NCI-H1930 (cell line): ENCODE measurements at places on chromosomes 1 and 21.

GRCh38 chr1:191327868-191328267 lies 830.4 kb upstream of the RGS18 start:
- DNase-seq = no peak

- no peak for DNase-seq
These were observed 465.4 kb downstream of the SETD4 start for GRCh38 chr21:35594905-35595304.

DNA sequence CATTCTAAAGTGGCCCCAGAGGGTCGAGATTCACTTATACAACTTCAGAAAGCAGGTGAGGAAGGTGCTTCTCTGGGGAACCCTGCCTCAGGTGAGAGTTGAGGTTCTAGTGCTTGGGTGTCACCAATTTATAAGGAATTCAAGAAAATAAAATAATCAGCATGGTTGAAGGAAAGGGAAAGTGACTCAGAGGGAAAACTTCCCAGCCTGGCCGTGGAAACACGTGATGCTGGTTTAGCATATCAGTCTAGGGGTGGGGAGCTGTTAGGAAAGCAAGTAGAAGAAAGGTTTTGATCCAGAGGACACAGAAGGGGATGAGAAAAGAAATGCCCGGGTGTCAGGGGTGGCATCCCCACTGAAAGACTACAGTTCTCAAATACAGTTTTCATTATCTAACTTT lies 37.7 kb upstream of the TMEM125 start:
- DNase-seq = no peak

DNA sequence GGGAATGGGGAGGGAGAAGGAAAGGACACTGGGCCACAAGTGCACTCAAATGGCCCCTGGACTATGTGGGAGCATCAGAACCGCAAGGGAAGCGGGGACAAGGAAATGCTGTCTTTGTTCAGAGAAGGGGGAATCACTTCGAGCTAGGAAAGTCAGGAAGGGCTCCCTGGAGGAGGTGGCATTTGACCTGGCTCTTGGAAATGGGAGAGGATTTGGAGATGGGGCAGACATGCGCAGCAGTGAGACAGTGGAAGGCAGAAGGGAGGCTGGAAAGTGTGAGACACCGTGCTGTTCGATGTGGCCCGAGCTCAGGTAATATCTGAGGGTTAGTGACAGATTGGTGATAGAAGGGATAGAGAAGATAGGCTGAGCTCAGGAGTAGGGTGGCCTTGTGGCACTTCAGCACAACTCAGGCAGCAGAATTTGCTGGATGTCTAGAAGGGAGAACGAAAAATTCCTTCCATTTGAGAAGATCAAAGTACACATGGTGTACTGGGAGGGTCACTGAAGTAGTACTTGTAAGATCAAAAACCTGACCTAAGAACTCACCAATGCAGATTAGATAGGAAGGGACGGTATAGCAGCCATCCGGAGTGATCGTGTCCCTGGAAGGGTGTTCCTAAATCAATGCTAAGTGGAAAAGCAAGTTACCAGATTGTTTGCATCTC lies 25.4 kb downstream of the SLC1A7 start:
- no peak for DNase-seq

- DNase-seq = no peak
These were observed 6.4 kb downstream of the TRIM11 start for GRCh38 chr1:228400237-228400651.

DNA sequence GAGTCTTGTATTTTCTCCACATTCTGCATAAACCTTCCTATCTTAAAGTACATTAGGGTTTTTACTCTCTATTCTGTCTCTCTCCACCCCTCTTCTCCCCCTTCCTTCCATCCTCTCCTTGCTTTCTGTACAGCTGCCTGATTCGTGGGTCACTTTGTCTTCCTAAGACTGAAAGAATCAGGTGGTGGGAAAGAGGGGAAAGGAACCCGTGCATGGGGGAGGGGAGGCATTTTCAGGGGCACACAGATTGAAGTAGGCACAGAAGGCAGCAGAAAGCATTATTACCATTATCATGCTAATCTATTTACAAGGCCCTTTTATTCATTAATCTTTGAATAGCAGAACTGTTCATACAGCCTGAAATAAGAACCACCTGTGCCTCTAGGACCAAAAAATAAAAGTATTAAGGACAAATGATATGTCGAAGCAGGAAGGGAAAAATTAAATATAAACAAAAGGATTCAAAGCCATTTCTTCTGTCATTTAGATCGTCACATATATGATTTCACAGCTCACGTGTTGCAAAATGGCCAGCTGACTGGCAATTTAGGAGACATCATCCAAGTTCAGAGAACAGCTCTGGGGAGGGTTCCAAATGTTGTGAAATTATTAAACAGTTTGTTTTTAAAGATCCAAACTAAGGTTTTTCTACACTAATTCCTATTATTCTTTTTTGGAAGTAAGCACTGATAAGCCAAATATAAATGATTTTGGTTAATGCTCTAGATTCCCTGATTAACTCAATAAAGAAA lies 154.6 kb downstream of the PBX1 start:
- no peak for DNase-seq

DNA sequence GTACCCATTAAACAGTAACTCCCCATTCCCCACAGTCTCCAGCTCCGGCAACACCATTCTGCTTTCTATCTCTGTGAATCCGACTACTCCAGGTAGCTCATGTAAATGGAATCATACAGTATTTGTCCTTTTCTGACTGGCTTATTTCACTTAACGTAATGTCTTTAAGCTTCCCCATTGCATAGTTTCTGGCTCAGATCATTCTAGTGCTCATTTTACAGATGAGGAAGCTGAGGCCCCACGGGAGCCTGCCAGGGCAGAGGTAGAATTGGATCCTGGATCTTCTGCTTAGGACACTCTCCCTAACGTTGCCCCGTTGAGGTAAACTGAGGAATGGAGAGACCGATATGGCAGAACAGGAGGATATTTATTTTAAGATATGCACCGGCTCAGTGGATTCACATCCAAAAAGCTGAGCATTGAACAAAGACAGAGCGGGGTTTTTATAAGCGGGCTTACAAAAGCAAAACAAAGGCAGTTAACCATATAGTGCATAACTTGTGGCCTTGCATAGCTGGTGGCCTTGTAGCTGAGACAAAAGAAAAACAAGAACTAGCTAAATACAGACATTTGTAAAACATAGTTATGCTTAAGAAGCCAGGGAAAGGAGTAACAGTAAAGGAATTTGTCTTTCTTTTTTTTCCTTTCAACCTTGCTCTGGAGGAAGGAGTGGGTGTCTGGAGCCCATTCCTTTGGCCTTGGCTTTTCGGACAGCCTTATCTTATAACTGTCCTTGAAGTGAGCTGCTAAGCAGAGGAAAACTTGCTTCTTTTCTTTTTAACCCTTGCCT lies 15.3 kb upstream of the KLHDC8A start:
- DNase-seq = no peak

DNA sequence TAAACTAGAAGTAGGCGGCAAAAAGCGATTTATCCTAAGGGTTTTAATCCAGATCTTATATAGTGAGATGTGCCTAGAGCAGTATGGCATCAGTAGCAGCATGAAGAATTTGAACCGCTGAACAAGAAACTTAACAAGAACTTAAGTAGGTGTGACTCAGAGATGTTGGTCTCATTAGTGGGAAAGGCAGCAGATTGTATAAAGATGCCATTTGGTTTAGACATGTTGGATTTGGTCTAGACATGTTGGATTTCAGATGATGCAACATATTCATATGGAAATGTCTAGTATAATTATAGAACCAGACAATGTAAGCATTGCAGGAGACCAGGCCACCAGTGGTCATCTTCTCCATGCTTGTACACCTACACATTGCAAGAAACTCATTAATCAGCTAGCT lies 42.1 kb upstream of the ZP4 start:
- DNase-seq = no peak

DNA sequence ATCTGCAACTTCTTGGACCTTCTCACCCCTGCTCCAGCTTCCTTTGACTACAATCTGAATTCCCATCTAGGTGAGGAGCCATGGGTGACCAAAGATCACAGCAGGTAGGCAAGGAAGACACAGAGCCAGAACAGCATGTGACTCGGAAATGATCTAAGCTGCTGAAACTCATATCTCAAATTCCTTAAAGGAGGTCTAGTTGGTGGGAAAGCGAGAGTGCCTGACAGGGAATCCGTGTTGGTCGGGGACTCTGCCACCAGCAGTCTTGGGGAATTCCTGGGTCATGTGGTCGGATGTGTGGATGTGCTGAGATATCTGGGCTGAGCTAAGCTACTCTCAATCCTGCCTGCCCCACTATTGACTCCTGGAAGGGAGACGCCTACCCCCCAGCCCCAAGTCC lies 3.2 kb upstream of the NUAK2 start:
- no peak for DNase-seq

DNA sequence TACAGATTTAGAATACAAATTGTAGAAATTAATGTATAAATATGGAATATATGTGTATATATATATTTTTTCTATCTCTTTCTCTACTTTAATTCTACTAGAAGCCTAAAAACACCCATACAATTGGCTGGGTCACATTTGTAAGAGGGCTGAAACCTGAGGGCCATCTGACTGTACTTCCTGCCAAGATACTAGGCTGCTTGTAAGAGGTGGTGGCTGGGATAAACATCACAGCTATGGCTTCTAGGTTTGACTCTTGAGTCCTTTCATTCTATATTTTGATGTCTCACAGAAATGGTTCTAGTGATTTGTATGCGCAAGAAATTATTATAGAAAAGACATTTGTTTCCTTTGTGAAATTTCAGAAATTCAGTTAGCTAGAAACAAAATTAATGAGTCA lies 1155.2 kb upstream of the B3GALT2 start:
- DNase-seq = no peak

DNA sequence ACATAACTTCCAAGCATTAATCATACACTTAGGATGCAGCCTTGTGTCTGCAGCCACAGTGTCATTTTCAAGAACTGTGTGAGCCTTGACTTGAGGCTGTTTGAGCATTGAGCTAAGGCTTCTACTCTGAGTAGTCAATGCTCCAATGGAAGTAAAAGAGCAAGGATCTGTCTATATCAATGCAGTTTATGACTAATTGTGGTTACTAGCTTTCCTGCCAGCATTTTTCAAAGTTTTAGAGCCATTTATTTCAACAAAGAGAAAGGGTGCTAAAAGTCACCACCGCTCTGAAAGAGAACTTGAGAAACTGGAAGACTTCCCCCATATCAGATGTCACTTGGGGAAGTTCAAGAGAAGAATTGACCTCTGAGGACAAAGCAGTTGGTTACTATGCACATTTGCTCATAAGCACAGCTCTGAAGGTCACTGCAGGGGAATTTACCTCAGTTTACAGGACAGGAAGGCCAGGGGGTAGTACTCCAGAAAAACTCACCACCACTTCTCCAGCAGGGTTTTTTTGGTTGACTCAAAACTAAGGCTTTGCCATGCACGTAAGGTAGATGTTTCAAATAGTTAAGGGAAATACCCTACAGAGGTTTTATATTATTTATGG lies 24.5 kb upstream of the RGS1 start:
- no peak for DNase-seq

DNA sequence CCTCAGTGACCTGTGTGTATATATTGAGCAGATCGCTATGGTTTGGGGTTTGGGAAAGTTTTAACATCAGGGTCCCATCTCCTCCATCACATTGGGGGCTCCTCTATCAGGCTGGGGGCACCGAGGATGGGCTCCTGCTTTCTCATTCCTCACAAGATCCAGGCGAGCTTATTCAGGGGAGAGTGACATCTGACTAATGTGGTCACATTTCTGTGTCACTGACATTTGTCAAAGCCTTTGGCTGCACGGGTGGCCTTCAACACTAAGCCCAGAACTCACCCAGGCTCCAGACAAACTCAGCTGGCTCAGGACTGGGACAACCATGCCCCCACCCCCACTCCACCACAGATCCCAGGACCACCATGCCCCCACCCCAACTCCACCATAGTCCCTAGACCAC lies 103.3 kb upstream of the IFFO2 start:
- DNase-seq = no peak

- DNase-seq = no peak
These were observed 197.5 kb upstream of the ST6GALNAC5 start for GRCh38 chr1:76669624-76670315.

- DNase-seq = no peak
These were observed 31.3 kb downstream of the SLC30A1 start for GRCh38 chr1:211547710-211548109.

DNA sequence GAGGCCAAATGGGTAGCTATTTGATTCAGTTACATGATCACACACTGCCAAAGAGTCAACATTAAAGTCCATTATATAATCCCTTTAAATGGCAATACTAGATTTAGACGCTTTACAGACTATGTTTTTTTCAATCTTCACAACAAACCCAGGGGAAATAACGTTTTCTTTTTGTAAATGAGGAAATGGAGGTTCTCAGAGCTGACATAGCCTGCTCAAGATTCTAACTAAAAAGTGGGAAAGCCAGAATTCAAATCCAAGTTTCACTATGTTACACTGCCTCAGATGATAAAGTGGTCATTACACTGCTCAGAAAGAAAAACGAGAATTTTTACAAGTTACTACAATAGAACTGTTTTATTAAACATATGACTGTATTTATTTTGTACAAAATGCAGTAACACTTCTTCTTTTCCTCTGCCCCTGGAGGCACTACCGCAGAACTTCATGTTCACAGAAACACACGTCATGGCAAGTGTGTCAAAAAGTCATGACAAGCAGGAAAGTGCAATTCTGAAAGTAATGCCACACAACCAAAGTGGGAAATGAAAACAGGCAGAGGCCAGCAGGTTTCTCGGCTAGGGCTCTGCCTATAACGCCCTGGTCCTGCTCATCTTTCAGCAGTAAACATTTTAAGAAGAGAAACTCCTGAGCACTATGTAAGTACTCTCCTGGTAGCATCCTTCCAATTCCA lies 19.0 kb downstream of the THEMIS2 start:
- no peak for DNase-seq

DNA sequence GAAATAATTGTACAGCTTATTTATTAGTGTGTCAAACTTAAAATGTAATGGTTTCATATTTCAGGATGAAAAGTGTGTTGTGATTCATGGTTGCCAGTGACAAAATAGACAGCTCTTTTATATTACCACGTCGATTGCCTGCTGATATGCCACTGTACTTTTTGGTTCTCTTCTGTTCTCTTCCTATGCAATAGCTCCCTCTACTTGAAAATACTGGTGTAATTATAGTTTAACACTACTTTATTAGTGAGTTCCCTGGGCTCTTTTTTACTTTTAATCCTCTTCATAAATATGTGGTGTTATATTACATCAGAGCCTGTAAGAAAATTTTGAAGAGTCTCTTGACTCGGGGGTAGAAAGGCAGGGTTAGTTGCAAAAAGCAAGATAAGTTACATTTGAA lies 111.3 kb downstream of the PATJ start:
- no peak for DNase-seq

DNA sequence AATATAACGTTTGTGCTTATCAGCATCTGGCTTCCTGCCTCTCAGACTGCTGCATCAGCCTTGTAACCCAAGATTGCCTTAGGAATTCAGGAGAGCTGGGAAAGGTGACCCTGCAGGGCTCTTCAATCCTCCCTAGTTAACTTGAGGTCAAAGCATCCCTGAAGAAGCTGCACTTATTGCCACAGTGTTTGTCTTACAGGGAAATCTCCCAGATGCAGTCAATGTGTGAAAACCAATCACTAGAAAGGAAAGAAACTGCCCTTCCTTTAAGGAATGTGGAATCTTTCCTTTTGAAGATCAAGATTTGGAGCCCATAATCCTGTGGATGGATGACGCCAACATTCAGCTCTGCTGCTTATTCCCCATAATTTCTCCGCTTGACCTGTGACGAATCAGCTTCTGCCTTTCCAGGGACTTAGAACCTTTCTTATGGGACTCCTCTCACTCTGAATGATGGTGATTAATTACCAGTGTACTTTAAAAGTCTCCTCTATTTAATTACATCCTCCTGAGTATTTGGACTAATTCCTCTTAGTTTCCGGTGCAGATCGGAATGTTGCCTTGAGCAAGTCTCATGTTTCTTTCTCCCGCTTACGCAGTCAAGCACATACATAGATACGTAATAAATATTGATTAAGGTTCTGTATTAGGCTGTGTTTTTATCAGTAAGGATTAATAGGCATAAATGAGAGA lies 14.4 kb downstream of the ADAMTS5 start:
- DNase-seq = no peak
